ENCODE measurements at places on chromosomes 5 and 9. TPM values are rescaled to one million over a fixed set of nuclear protein-coding genes. Genes with fewer than 3 reads are reported as not detected.
A peak's percentile ranks its signal among the peaks of the same experiment; 100 is the strongest.

DNA sequence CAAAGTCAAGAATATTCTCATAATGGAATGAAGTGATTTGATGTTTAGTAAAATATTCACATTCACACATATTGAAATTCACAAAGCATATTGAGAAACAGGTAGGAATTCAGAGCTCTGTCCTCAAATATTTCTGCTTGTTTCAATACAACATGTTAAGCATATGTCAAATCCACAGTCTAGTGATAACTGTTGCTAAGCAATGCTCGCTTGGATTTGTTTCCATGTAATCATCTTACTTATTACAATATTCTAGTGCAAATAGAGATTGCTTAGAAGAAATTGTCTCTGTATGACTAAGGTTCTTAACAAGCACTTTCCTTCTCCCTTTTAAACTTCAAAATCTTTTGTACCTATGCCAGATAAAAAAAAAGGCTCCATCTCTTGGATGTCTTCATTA, 995.7 kb downstream of the CDH18 start:
- no peak for DNase-seq

DNA sequence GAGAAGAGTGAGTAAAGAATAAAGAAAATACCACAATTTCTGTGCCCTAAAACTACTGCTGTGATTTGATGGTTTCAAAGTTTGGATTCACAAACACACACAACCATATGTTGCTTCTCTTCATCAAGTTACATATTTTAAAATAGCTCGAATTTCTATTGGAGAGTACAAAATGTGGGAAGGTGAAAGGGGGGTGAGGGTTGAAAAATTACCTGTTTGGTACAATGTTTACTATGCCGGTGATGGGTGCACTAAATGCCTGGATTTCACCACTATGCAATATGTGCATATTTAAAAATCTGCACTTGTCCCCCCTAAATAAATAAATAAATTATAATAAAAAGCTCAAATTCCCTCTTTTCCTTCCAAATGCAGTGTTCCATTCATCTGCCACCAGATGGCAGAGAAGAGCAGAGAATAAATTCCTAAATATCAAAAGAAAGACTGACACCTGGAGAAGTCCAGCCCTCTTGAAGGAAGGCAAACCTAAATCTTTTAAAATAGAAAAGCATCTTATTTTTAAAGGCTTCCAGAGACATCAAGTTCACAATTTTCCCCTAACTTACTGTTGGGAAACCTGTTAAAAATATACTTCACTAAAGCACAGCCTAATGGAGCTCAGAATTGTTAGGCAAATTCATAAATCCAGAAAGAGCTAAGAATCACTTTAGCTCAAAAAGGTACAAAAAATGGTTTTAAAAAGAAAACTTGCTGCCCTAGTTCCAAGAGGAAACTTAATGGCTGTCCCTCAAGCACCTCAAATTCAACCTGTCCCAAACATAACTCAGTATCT, 24.8 kb upstream of the HNRNPA0 start:
- peak; percentile 45 for DNase-seq

DNA sequence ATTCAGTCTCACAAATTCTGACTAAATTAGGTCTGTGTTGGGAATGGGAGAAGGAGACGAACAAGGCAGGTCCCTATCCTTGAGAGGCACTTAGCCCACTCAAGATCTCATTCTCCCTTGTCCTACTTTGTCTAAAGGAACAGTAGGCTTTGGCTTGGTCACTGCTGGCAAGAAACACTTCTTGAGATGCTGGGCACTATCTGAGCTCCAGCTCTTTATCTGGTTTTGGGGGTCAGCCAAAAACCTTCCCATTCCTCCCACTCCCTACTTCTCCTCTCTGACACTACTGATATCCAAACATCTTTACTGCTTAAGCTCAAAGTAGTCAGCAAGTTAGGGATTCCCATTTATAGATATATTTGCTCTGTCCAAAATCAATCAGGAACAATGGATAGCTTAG, 155.2 kb downstream of the MAPKAP1 start:
- no peak for DNase-seq

DNA sequence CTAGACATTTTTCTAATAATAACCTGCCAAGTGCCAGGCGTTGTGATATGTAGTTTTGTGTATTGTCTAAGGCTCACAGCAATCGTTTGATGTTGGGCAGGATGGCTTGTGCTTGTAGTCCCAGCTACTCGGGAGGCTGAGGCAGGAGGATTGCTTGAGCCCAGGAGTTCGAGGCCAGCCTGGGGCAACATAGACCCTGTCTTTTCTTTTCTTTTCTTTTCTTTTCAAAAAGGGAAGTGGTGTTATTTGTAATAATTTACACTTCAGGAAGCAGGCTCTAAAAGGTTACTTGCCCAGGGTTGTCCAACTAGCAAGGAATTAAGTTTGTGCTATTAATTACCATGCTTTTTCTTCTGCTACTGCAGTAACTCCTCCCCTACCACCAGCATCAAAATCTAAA, 3.2 kb downstream of the ZNF131 start:
- DNase-seq: no peak

GRCh38 chr5:32264957-32265572, 47.7 kb downstream of the MTMR12 start:
- no peak for DNase-seq

DNA sequence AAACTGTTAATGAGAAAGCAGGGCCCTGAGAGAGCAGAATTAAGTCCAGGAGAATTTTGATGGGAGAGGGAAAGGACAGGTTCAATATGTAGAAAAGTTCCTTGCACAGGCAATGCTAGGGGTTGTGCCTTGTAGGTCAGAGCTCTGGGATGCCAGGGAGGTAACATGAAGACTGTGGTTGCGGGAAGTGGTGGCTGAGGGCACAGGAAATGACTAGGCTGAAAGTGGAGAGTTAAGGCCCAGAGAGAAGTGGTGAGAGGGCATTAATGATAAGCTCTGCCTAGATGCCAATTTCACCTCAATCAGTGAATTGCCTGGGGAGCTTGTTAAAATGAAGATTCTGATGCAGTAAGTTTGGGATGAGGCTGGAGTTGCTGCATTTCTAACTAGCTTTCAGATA, 31.5 kb upstream of the PPP3R2 start:
- no peak for DNase-seq

GRCh38 chr9:83062651-83063527, at the start of gene RASEF:
RASEF (minus strand) TSS chr9:83063142; CDS start chr9:83062867, 275 bp downstream.
- DNase-seq: no peak

DNA sequence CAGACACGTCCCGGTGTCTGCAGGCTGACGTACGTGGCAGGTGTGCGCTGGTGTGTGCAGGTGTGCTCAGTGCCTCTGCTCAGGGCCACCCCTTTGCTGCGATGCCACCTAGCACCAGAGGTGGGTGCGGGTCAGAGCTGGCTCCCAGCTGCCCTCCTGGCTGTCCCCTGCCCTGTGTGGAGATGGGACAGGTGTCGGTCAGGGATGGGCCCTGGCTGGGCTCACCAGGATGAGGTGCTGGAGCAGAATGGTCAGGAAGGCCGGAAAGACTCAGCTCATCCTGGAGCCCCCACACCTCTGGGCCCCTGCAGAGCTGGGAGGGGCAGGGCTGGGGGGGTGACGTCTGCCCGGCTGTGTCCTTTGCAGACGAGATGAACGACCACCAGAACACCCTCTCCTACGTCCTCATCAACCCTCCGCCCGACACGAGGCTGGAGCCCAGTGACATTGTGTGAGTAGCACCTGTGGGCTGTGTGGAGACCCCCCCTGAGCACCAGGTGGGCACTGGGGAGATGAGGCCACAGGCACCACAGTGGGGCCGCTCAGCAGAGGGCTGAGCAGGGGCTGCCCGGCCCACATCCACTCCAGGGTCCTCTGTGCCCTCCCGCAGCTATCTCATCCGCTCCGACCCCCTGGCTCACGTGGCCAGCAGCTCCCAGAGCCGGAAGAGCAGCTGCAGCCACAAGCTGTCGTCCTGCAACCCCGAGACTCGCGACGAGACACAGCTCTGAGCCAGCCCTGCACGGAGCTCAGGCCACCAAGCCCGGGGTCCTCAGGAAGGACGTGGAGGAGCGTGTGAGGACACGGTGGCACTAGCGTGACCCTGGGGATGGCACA, 89.7 kb downstream of the KCNT1 start:
- no peak for DNase-seq

DNA sequence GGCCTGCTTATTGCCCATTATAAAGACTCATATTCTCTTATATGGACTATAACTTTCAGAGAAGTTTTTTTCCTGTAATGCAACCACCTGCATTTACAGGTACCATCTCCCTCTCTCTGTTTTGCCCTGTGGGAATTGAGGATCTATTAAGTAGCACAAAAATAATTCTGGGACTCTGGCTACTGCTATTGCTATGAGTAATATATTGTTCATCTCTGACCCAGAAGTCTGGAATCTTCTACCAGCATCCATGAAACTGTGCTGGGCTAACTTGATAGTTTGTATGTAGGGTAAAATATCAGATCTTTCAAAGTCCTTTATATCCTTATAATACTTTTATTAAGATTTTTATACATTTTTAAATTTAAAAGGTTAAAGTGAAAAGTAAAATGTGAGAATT, 607.2 kb downstream of the EFNA5 start:
- no peak for DNase-seq

- no peak for DNase-seq
These were observed 65.2 kb downstream of the LIX1 start for GRCh38 chr5:97077246-97077645.

DNA sequence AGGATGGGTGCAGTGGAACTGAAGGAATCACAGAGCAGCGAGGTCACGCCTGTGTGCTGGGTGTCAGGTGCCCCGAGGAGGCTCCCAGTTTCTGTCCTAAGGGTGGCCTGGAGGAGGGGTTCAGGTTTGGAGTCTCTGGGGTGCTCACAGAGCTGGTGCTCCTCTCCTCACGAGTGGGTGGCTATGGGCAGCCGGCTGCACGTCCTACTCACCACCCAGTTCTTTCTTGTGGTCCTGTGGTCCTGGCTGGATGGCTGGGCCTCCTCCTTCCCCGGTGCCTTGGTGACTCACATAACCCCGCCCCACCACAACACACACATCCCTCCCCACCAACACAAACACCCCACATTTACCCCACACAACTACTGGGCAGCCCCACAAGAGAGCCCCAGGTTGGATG, 9.9 kb upstream of the PTGS1 start:
- no peak for DNase-seq

SOWAHA gene
- not detected for total RNA-seq

DBH gene
- total RNA-seq: not detected

PPP1R26 gene
- 11.3 TPM for total RNA-seq

WNK2 gene
- under 0.01 TPM for total RNA-seq

SLC6A7 gene
- total RNA-seq: not detected
